ENCODE measurements at places on chromosomes 16 and 17.
A peak's percentile ranks its signal among the peaks of the same experiment; 100 is the strongest.

GRCh38 chr16:77739559-77739892, 17.2 kb downstream of the NUDT7 start:
- no peak for DNase-seq

DNA sequence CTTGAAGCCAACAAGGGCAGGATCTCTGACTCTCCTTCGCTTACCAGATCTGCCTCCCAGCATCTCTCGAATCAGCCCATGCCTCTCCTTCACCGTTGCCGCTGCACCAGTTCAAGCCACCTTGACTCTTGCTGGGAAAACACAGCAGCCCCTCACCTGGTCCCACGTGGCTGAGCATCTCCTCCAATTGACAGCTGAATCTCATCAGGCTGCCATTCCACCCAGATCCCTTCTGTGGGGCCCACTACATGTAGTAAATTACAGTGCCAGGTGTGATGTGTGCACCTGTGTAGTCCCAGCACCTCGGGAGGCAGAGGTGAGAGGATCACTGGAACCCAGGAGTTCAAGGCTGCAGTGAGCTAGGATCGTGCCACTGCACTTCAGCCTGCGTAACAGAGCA, 37.8 kb upstream of the C16orf78 start:
- DNase-seq: no peak

DNA sequence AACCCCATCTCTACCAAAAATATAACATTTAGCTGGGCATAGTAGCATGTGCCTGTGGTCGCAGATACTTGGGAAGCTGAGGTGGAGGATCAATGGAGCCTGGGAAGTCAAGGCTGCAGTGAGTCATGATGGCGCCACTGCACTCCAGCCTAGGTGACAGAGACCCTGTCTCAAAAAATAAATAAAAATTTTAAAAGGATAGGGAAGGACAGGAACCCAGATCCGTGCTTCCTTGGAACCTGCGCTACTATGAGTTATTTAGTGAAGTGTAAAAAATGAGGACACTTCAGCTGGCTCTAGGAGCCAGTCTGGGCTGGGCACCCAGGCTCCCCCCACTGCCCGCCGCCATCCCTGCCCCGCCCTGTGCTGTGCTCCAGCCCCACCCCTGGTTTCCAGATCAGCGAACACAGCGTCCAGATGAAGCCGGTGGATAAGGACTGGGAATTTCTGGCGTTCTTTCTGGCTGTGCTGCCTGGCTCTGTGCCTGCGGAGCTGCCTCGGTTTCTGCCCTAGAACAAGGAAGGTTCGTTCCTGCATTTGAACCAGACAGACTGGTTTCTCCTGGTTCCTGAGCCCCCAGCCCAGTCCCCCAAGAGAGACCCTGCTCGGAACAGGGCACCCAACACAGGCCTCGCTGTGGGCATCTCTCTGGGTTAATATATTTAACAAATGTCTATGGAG, 18.5 kb downstream of the PLLP start:
- peak; percentile 88 for DNase-seq

DNA sequence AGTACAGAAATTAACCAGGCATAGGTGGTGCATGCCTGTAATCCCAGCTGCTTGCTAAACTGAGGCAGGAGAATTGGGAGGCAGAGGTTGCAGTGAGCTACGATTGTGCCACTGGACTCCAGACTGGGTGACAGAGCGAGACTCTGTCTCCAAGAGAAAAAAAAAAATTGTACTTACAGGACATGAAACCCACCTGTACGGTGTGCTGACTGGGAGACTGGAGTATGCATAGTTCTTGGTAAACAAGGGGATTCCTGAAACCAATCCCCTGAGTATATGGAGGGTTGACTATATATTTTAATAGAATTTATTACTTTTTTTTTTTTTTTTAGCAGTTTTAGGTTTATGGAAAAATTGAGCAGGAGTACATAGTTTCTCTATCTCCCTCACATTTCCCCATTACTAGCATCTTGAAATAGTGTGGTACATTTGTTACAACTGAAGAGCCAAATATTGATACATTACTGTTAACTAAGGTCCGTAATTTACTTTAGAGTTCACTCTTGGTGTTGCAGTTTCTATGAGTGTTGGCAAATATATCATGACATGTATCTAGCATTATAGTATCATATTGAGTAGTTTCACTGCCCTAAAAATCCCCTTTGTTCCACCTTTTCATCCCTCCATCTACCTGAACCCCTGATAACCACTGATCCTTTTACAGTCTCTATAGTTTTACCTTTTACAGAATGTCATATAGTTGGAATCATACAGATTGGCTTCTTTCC, 19.3 kb downstream of the TENT4B start:
- no peak for DNase-seq

DNA sequence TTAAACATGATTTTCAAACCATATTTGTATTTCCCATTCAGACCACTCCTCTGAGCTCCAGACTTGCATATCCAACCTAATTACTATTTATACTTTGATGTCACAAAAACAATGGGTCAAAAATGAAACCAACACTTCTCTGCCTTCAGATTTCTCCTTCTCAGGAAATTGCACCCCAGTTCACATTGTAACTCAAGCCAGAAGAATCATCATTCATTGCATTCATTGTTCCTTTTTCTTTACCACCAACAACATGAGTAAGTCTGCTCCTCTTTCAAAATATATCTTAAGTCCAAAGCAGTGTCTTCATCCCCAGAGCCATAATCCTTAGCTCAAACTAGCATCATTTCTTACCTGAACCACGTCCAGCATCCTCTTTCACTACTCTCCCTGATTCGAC, 2.6 kb upstream of the AKAP1 start:
- no peak for DNase-seq

DNA sequence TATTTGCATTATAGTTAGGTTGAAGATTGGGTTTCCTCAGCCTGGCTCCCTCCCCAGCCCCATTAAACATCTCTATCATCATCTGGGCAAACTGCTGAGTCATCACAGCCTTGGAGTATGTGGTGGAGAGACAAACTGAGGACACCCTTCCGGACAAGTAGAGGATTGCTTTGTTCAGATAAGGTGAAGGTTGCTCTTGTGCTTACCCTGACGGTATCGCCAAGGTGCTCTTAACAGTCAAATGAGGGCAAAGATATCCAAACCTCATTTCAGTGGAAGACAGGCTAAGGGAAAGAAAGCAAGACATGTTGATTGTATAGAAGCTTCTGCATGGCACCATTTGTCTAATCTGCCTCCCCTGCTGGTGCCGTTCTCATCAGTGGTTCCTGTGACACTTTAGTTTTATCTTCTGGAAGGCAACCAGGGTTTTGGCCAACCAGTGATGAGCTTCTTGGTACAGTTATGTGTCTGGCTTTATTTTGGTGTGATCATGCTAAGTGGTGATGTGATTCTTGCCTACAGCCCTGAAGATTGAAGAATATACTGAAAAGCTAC, 56.9 kb upstream of the LGALS9 start:
- no peak for DNase-seq

GRCh38 chr17:309361-309888, 43.2 kb downstream of the RPH3AL start:
- no peak for DNase-seq

GRCh38 chr16:21654881-21655280, 2.5 kb upstream of the IGSF6 start:
- DNase-seq: no peak

DNA sequence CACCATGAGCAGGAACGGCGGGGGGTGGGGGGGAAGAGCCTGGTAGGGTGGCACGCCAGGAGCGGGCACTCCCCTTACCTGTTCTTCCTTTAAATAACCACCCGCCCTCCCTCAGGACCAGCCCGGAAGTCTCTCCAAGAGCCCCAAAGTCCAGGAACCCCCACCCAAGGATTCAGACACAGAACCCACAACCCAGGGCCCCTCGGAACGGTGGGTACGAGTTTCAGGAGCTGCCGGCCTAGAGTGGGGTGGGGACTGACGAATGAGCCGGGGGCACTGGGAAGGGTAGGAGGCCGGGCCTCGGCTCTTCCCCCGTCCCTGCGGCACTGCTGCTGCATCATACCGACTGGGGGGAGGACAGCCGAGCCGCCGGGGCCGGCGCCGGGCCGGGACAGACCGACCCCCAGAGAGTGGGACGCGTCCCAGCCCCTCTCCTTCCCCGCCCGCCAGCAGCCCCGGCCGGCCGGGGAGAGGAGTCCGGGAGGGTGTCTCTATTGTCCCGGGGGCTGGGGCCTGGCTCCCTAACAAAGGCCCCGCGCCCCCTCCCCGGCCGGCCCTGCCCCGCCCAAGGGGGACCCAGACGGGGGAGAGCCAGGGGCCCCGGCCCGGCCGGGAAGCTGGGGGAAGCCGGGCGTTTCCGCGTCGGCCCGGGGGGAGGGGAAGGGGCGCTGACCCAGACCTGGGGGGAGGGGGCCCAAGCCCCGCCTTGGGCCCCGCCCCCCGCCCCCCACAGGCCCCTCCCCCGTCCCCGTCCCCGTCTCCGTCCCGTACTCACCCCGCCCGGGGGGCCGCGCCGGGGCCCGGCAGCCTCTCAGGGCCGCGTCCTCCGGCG, 747 bp downstream of the ATXN7L3 start:
- DNase-seq: peak; percentile 65

GRCh38 chr16:64417711-64418227, 704.1 kb downstream of the CDH11 start:
- no peak for DNase-seq

DNA sequence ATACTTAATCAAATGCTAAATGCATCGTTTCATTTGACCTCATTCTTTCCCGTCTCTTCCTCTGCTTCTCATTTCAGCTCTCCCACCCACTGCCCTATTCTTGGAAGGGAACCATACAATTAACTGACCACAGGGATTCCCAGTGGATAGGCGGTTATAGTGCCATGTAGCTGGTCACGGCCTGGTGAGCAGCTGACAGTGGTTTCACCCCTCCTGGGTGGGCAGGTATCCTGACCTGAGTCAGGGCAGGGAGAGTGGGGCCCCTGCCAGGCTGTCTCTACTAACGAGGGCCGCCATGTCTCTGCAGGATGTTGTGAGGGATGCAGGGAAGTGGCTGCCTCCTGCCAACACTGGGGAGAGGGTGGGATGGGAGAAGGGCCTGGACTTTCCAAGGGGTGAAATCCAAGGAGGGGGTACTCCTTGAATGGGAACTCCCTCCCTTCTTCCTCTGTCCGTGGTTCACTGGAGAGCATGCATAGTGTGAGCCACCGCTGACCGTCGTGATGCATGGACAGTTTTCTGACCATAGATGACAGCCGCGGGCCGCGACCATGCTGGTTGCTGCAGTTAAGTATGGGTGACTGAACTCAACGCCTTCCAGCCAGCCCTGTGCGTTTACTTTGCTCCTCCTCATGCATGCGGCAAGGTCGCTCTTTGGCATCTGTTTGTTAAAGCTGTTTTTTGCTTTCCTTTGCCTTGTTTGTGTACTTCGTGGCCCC, 95.9 kb downstream of the RPTOR start:
- no peak for DNase-seq

GRCh38 chr17:43759836-43760235, 1.2 kb upstream of the SOST start:
- no peak for DNase-seq

- no peak for DNase-seq
Observed at GRCh38 chr16:54373534-54374520, 87.2 kb upstream of the IRX3 start.

GRCh38 chr16:19822533-19822932, 62.1 kb downstream of the GPRC5B start:
- no peak for DNase-seq

GRCh38 chr17:31294820-31295488, 2.1 kb downstream of the OMG start:
- DNase-seq: no peak

- DNase-seq: no peak
Observed at GRCh38 chr16:79949417-79949816, 348.9 kb upstream of the MAF start.

- no peak for DNase-seq
Observed at GRCh38 chr17:27481327-27481726, 25.1 kb downstream of the KSR1 start.

DNA sequence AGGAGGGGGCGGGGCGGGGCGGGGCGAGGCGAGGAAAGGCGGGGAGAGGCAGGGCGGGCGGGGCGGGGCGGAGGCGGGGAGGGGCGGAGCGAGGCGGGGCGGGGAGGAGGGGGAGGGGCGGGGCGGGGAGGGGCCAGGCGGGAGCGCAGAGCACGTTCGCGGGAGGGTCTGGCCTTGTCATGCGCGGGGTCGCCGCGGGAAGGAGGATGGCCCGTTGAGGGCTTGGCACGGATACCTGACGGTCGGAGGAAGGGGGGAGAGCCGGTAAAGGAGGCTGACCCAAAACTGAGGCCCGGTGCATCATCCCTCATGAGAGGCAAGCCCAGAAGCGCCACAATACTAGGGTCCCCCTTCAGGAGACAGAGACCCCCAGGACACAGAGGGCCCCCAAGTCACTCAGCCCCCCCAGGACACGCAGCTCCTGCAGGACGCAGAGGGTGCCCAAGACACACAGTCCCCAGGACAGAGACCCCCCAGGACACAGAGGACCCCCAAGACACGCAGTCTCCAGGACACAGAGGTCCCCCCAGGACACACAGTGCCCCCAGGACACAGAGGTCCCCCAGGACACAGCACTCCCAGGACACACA, 593 bp upstream of the WDR45B start:
- peak; percentile 72 for DNase-seq

Measured in left cardiac atrium (tissue), 4 donors.